Heart left ventricle (tissue), 16 donors: ENCODE measurements at places on chromosomes 5 and 9. TPM values are rescaled to one million over a fixed set of nuclear protein-coding genes. Genes with fewer than 3 reads are reported as not detected.
A peak's percentile ranks its signal among the peaks of the same experiment; 100 is the strongest.

Gene TLR4
- total RNA-seq: 15.5 TPM

Gene SLC1A3
- total RNA-seq: 70.8 TPM

Gene SPINK1
- total RNA-seq: 0.58 TPM

Gene TUBB4B
- total RNA-seq: 769 TPM

Gene GFRA3
- 0.37 TPM for total RNA-seq

Gene HNRNPA0
- total RNA-seq: 21.0 TPM

Gene LOX
- 2.7 TPM for total RNA-seq

Gene CDKN2A
- 0.47 TPM for total RNA-seq

Gene GABRP
- total RNA-seq: not detected

Gene TTF1
- total RNA-seq: 16.8 TPM

Gene MOB3B
- total RNA-seq: 2.1 TPM

Gene ASPN
- total RNA-seq: 18.0 TPM

Gene INVS
- 8.2 TPM for total RNA-seq

GRCh38 chr9:105419816-105420597 lies 27.8 kb upstream of the FSD1L start:
- DNase-seq: no peak

DNA sequence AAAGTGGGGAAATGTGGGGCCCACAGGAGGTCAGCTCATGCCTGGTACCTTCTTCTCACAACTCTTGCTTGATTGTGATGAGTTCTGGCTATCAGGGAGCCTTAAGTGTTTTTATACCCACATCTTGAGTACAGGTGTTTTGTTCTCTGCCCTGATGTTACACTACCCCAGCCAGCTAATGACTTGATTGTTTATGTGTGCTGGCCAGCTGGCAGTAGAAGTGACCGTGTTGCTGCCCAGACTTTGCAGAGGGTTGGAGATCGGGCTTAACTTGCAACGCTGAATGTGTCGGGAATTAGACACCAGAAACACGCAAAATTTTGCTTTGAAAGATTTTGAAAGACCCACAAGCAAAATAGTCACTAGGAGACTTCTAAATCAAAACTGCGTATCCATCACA lies 16.9 kb upstream of the ZDHHC11B start:
- no peak for DNase-seq

- no peak for DNase-seq
Observed at GRCh38 chr9:108417726-108418125, 438.1 kb downstream of the ACTL7B start.

DNA sequence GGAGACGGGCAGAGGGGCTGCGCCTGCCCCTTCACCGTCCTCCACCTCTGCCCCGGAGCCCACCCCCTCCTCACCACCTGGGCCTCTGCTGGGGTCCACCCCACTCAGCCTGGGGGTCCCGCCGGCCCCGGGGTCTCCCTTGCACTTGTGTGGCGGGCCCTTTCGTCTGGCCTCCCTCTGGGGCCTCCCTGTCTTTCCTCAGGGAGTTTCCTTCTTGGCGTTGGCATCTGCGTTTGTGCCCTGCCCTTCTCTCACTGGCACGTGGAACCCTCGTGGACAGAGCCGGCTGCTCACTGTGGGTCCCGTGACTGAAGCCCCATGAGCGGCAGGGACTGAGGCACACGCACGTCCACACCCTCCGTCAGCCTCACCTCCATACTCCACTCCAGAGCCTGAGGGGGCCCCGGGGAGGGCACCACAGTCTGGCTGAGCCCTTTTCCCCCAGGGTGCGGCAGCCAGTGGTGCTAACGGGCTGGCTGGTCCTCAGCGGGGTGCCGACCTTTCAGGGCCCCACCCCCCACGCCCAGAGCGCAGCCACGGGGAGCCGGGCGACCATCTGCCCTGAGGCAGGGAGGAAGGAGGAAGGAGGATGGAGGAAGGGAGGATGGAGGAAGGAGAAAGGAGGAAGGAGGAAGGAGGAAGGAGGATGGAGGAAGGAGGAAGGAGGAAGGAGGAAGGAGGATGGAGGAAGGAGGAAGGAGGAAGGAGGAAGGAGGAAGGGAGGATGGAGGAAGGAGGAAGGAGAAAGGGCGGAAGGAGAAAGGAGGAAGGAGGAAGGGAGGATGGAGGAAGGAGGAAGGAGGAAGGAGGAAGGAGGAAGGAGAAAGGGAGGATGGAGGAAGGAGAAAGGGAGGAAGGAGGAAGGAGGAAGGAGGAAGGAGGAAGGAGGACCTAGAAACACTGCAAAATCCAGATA lies 53.0 kb upstream of the NRARP start:
- no peak for DNase-seq

DNA sequence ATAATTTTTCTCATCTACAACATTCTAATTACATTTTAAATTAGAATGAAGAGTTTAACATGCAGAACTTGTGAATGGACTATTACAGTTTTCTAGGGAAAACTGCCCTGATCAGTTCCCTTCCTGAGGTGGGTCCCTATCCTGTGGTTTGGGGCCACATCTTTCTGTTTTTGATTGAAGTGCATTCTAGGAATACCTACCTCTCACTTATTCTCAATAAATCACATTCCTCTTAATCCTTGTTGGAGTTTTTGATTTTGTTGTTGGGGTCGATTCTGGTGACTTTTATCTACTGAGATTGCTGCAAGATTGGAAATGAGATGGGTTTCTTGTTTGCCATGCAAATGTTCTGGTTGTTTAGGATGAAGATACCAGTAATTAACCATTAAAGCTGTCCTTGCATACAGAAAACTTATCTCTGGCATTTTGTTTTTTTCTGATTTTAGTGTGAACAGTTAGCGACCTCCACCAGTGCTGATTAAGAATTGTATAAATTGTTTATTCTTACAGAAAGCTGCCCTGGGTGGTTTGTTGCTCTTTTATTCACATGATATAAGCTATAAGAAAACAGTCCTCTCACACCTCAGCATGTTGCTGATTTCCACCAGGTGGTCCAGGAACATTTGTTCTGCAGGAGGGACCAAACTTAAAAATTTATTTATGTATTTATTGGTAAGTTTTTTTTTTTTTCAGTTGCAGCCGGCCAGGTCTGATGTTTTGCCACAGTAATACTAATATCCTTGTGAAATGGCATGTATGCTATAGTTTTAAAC lies 269.9 kb downstream of the FANCC start:
- no peak for DNase-seq

GRCh38 chr5:67375606-67376005 lies 179.0 kb upstream of the CD180 start:
- DNase-seq: no peak

DNA sequence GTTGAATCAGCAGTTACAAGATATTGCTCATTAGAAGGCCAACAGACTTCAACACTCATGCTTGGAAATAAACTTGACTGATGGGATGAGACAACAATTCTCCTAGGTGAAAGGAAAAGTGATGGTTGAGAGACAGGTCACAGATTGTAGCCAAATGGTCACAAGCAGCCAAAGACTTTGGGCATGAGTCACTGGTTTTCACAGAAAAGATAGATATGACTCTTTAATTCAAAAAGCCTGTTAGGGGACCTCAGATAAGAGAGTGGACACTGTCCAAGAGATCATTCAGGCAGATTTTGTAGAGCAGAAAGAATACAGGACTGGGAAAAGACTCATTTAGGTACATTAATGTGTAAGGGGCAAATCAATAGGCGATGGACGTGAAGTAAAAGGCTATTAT lies 982.5 kb downstream of the MAT2B start:
- no peak for DNase-seq

- no peak for DNase-seq
Observed at GRCh38 chr5:38417658-38418017, 138.8 kb downstream of the LIFR start.

DNA sequence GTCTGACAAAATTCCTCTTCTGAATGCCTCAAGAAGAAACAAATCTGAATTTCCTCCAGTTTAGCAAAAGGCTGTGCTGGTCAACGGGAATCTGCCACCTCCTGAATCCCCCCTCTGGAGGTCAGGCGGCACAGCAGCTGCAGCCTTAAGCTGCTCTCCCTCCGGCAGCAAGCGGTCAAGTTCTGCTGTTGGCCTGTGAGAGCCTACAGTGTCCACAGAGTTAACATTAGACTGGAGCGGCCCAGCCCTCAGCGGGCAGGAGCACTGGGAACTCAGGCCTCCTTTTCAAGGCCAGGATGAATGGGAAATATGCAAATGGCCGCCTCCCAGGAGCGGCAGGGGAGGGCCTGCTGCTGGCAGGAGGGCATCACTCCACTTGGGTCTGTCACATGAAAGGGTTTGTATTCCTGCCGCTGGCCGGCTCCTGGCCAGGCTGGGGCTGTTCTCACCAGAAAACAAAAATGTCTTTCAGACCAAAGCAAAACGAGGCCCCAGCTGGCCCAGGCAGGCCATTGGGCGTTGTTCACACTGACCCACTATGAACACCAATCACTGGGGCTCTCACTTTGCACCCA lies 8.2 kb downstream of the ACSL6 start:
- DNase-seq: no peak

GRCh38 chr9:22210262-22210661 lies 201.2 kb upstream of the CDKN2B start:
- DNase-seq: no peak

GRCh38 chr9:121568343-121569265 lies 69.0 kb upstream of the GGTA1 start:
- peak; percentile 69 for DNase-seq

DNA sequence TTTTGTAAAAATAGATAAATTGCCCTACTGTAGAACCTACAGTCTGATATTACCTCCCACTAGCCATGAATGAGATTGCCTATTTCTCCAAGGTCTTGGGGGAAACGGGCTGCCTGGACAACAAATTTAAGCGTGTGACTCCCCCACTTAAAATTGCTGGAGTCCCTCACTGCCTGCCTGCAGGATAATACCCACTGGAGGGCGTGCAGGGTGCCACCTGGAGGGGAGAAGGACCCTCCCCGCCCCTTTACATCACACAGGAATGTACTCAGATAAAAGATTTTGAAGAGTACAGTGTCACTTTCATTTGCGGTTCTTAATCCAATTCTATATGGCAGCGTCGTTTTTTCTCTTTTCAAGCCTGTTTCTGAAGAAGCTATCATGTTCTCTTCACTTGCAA lies 6.2 kb upstream of the TRIM7 start:
- no peak for DNase-seq

GRCh38 chr5:82523633-82524032 lies 245.5 kb upstream of the RPS23 start:
- DNase-seq: no peak

- DNase-seq: no peak
Observed at GRCh38 chr9:84137968-84138367, 157.4 kb downstream of the RMI1 start.

- no peak for DNase-seq
Observed at GRCh38 chr9:18061332-18061731, 412.6 kb upstream of the ADAMTSL1 start.

DNA sequence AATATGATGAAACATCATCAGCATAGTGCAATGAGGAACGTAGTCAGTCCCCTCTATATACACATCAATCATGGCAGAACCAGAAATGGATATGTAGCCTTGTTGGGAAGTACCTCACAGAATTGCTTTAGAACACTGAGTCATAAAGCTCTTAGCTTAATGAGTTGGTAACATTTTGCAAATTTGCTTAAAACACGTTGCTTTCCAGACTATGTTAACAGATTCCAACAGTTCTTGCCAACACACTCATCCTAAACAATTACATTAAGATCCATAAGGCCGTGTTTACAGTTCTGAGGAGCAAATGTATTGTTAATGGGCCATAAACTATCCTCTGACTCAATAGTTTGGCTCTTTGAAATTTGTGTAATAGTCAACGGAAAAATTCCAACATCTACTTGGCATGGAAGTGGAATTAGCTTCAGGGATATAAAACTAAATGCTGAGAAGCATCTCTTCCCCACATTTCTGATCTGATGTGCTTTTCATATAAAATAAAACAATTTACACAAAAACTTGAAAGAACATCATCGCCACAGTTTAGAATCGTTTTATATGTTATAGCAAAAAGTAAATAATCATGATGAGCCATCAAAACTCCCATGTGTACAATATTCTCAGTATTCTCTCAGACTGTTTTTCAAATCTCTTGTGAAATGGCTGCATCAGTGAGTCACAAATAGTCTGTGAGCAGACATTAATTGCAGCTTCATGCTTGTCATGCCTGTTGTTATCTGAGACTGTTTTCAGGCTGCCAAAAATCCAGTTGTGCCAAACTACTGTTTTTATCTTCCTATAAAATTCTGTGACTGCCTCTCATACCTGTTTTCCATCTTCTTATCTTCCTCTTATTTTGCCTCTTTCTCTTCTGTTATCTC lies 291.9 kb downstream of the COX7C start:
- DNase-seq: no peak

DNA sequence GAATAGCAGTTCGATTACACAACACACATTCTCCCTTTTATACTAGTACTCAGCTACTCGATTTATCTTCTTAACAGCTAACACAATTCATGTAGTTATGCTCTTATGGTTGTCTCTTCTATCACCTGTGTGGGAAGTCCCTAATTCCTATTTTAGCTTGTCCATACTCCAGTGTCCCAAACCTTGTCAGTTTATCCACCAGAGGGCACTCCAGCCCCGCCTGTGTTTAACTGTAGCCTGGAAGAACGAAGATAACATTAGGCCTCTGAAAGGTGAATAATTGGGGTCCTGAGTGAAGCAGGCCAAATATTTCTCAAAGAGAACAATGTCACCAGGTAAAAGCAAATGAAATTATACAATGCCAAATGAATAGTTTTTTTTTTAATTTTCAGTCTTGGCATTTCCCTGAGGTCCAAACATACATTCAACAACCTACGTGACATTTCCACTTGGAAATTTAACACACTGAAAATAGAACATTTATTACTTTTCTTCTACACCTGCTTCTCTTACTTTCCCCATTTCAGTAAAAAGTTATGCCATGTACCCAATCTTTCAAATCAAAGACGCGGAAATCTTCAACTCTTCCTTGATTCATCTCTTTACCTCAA lies 560.7 kb downstream of the HTR1A start:
- DNase-seq: peak; percentile 36

DNA sequence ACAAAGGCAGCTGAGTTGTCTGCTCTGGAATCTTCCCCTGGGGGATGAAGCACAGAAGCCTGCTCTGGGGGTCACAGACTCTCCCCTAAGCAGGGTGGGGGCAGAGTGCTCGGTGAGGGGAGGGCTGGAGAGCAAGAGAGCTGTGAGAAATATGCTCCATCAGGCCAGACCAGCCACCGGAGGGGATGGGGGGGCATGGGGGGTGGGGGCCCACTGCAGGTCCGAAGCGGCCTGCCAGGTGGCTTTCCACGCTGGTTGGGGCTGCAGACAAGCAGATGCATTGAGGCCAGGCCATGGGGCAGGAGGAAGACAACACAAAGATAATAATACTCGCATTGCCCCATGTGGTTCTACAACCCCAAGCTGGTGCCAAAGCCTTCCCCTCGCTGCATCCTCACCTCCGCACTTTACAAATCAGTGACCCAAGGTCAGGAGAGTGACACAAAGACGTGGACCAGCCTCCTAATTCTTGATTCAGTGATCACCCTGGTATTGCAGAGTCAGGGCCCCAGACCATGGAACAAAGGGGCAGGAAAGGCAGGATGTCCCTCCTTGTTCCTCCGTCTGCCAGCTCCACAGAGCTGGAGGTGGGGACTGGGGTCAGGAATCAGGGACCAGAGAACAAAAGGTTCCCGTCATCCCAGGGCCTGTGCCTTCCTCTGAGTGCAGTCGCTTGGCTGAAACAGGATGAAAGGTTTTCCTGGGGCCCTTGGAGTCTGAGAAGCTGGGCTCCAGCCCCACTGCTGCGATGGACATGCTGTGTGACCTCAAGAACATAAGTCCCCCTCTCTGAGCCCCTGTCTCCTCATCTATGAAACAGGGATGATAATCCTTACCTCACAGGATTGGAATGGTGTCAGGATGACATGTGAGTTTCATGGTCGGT lies 37.2 kb upstream of the GABRP start:
- peak; percentile 51 for DNase-seq
